ENCODE measurements at places on chromosomes 5 and 9. TPM values are rescaled to one million over a fixed set of nuclear protein-coding genes. Genes with fewer than 3 reads are reported as not detected.

DNA sequence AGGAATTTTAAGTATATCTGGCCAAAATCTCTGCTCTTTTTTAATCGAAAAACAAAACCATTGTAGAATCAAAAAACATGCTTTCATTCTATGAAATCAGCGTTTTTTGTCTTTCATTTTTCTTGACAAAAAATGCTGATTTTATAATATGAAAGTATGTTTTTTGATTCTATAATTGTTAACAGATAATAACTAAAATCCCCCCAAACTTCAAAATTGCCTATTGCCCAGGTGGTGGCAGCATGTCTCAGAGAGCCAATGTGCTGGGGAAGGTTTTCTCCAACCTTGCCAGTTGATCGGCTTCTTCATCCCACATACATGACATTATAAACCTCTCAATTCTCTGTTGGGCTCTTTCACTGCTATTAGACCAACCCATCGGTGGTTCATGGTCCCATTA lies 5.1 kb upstream of the SMIM15 start:
- peaks cover 11% of the 10 kb centered on the region for H3K4me1 ChIP-seq
- H3K27me3 ChIP-seq: no peaks in the 10 kb centered on the region
- no peak overlapping the region for H3K27ac ChIP-seq
- peaks cover 6% of the 10 kb centered on the region for H3K36me3 ChIP-seq
- no peak overlapping the region for H3K4me3 ChIP-seq
- DNase-seq: peak; percentile 14

DNA sequence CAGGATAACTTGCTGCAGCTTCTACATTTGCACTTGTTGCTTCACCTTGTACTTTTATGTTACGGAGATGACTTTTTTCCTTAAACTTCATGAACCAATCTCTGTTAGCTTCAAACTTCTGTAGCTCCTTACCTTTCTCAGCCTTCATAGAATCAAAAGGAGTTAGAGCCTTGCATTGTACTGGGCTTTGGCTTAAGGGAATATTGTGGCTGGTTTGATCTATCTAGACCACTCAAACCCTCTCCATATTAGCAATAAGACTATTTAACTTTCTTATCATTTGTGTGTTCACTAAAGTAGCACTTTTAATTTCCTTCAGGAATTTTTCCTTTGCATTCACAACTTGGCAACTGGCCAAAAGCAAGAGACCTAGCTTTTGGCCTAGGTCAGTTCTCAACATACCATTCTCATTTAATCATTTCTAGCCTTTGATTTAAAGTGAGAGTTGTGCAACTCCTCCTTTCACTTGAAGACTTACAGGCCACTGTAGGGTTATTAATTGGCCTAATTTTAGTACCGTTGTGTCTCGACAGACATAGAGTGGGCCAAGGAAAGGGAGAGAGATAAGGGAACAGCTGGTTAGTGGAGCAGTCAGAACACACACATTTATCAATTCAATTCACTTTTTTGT lies 63.7 kb downstream of the SHOC1 start:
- H3K4me3 ChIP-seq: no peak overlapping the region
- H3K27ac ChIP-seq: no peak overlapping the region
- no peak for DNase-seq
- peaks cover 16% of the 10 kb centered on the region for H3K36me3 ChIP-seq
- no peaks in the 10 kb centered on the region for H3K27me3 ChIP-seq
- peaks cover 2% of the 10 kb centered on the region for H3K4me1 ChIP-seq

GRCh38 chr9:20290257-20290656 lies 332.0 kb downstream of the MLLT3 start:
- no peaks in the 10 kb centered on the region for H3K4me1 ChIP-seq
- no peak for DNase-seq
- H3K36me3 ChIP-seq: no peaks in the 10 kb centered on the region
- no peaks in the 10 kb centered on the region for H3K27me3 ChIP-seq
- H3K4me3 ChIP-seq: no peak overlapping the region
- H3K27ac ChIP-seq: no peak overlapping the region

AK8 gene
- not detected for total RNA-seq

GRCh38 chr5:58258984-58259684 lies 200.8 kb downstream of the PLK2 start:
- no peaks in the 10 kb centered on the region for H3K4me1 ChIP-seq
- DNase-seq: no peak
- H3K27me3 ChIP-seq: no peaks in the 10 kb centered on the region
- H3K27ac ChIP-seq: no peak overlapping the region

DNA sequence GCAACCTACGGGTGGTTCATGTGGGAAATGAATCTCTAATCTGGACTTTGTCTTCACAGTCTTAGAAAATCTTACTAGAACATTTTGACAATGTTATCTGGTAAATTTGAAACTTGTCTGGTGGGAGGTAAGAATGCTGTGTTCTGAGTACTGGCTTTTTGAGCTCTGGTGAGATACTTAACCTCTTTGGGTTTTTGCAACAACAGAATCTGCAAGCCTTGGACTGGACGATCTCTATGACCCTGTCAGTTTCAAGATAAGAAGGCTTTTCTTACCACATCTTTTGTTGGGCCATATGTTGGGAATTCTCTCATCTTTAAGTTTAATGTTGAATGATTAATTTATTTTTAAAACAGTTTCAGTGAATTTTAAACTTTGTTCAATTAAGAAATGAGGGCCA lies 112.9 kb downstream of the GOLPH3 start:
- no peak overlapping the region for H3K27ac ChIP-seq
- no peaks in the 10 kb centered on the region for H3K36me3 ChIP-seq
- H3K27me3 ChIP-seq: no peaks in the 10 kb centered on the region
- H3K4me3 ChIP-seq: no peak overlapping the region

Data from activated CD8-positive, alpha-beta T cell treated with anti-CD3 and anti-CD28 coated beads for 36 hours (primary cell).